ENCODE measurements at places on chromosomes 7 and 10.

- DNase-seq, result no peak
Observed at GRCh38 chr7:30911561-30911969, at the start of gene AQP1. TSS of gene AQP1 (plus strand) at chr7:30911853. CDS start at chr7:30911910, 57 bp downstream.

GRCh38 chr10:43110338-43111071 is 27.7 kb upstream of the CSGALNACT2 start:
- DNase-seq, result peak; percentile 36

- DNase-seq, result no peak
Observed at GRCh38 chr7:103929901-103930311, 59.6 kb downstream of the RELN start.

DNA sequence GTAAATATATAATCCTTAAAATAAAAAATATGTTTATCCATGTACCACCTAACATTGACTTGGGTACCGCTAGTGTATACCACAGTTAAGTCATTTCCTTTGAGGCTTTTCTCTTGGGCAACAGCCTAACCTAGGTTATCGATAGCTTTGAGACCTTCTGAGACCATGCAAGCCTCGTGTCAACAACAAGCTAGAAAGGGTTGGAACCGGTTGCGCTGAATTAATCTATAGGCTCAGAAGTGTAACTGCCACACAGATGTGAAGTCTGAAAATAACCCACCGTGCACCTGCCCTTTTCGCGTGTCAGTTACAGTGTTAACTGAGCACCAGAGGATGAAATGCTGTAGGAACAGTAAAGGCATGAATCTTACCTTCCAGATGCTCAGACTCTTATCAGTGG is 59.8 kb downstream of the ARID5B start:
- no peak for DNase-seq

DNA sequence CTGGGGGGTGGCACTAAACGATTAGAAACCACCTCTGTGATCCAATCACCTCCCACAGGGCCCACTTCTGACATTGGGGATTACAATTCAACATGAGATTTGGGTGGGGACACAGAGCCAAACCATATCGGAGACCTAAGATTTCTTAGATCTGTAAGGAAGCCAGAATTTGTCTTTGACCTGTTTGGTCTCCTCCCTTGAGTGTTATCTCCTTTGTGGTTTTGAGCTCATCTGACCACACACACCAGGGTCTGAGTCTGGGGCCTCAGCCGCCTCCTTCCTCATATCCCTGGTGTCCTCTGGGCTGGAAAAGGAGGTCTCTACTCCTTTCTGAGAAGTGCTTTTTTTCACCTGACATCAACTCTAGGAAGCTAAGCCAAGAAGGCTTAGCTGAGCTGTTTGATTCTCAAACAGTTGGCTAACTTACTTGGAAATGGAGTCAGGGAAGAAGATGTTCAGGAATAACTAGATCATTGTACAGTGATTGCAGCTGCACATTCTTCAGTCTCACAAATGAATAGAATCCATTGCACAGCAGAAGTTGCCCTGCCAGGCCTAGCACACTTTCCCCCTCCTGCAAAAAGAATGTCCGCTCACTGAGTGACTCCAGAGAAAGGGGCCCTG is 167.4 kb downstream of the ARHGAP21 start:
- DNase-seq, result no peak

DNA sequence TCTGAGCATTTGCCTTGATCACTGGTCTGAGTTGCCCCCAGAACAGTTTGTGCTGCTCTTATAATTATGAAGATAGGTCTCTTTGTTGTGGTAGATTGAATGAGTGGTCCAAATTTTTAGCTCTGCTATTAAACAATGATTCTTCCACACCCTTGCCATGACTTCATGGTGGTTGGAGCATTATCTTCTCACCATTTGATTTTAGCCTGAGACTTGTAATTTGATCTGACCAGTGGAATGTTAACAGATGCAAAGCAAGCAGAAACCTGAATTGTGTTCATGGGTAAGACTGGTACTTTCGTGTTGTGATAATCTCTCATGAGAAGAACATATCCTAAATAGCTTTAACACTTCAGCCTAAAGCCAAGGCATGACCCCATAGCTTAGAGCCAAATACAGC is 139.1 kb downstream of the TFPI2 start:
- no peak for DNase-seq
